Activated naive CD4-positive, alpha-beta T cell treated with Interleukin-2 at 50 U/mL for 16 hours (primary cell): ENCODE measurements at places on chromosomes 6 and 20.

DNA sequence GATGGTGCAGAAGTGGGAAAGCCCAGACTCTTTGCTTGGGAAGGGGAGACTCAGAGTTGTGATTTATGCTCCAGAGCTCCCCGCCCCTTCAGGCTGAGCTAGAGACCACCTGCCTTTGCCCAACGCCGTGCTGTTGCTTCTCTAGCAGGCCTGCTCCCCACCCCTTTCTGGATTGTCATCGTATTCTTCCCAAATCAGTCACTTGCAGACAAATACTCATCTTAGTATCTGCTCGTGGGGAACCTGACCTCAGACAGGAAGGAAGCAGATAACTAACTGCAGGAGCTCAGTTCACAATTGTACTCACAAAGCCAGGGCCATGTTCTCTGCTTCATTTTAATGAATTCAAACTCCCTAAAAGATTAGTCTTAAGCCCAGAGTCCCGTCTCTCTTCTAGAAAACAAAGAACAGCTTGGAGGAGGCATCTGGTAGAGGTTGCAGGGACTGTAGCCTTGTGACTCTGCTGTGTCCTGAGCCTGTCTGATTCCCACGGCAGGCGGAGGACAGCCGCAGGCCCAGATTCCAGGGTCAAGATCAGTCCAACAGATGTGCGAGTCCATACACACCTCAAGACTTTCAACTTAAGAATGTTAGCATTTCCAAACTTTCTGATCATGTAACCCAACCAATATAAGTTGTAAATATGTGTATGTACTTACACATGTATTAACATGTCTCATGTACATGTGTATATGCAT is 57.2 kb upstream of the GGTLC1 start:
- no peak for DNase-seq

GRCh38 chr6:63724721-63725120 is 89.1 kb downstream of the PHF3 start:
- no peak for DNase-seq

GRCh38 chr6:33668914-33669313 is 42.6 kb downstream of the UQCC2 start:
- DNase-seq = peak; percentile 54

DNA sequence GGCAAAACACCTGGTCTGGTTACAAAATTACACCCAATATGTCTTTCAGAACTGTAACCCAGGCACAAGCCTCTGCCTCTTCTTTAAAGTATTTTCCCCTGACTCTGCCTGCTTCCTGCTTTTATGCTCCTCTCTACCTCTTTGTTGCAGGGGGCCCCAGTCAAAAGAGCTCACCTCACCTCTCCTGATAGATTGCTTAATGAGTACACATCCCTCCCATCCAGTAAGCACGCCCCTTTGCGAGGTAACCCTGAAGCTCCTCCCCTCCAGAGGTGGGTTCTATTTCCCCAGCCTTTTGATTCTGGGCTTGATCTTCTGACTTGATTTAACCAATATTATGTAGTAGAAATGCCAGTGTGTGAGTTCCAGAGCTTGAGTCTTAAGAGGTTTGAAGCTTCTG is 56.6 kb upstream of the EYA2 start:
- DNase-seq = no peak

DNA sequence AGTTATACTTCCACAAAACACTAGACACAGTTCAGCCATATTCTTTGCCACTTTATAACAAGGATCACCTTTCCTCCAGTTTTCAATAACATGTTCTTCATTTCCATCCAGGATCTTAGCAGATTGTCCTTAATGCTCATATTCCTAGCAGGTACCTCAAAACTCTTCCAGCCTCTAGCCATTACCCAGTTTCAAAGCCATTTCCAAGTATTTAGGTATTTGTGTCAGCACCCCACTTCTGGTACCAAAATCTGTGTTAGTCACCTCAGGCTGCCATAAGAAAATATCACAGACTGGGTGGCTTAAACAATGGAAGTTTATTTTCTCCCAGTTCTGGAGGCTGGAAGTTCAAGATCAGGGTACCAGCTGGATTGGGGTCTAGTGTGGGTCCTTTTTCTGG is 23.2 kb upstream of the SLC22A23 start:
- no peak for DNase-seq

DNA sequence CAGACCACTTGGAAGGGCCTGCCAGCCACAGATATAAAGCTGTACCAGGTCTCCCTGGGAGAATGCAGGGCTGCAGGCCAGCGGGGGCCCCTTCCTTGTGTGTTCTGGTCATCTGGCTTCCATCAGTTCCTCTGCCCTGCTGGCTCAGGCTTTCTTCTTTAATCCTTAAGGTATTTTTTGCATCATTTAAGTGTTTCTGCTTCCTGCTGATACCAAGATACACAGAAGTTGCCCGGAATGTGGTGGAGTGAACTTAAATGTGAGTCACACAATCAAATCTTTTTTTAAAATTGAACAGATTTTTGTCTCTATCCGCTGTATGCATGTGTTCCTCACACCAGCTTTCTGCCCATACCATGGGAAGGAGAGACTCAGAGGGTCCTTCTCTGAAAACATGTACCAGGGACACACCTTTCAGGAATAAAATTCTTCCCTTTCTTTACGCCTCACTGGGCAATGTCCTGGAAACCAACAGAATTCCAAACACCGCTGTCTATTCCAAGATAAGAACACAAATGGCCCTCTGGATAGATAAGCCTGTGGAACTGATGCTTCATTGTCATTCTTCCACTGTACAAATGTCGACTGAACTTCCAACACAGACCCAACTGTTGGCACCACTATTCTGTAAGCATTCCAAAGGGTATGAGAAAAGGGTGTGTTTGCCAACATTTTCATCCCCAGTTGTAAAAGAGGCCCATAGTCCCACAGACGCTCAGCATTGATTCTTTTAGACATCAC is 206.2 kb upstream of the MYLIP start:
- DNase-seq = no peak

DNA sequence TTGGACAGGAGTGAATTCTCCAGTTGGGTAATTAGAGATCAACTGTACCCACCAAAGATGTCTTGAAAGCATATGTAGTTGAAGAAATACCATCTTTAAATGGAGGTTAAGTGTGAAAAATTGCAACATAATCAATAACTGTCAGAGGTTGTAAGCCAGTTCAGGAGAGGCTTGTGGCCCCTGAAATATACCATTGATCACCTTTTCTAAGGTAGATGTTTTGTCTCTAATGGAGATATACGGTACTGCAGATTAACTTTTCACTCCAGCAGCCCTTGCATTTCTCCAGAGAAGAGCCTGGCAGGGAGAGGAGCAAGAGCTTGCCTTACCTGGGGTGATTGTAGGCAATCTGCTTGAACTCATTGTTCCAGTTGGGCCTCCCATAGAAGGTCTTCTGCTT is 48.8 kb downstream of the NOX3 start:
- DNase-seq = no peak

GRCh38 chr6:148249679-148250375 is 92.8 kb upstream of the SASH1 start:
- no peak for DNase-seq

- no peak for DNase-seq
Measured at GRCh38 chr20:22567944-22568871, 16.2 kb downstream of the FOXA2 start.

- no peak for DNase-seq
Measured at GRCh38 chr6:140711019-140711613, 1336.7 kb upstream of the CITED2 start.

- DNase-seq = no peak
Measured at GRCh38 chr6:98833057-98833306, 1.4 kb upstream of the POU3F2 start.

DNA sequence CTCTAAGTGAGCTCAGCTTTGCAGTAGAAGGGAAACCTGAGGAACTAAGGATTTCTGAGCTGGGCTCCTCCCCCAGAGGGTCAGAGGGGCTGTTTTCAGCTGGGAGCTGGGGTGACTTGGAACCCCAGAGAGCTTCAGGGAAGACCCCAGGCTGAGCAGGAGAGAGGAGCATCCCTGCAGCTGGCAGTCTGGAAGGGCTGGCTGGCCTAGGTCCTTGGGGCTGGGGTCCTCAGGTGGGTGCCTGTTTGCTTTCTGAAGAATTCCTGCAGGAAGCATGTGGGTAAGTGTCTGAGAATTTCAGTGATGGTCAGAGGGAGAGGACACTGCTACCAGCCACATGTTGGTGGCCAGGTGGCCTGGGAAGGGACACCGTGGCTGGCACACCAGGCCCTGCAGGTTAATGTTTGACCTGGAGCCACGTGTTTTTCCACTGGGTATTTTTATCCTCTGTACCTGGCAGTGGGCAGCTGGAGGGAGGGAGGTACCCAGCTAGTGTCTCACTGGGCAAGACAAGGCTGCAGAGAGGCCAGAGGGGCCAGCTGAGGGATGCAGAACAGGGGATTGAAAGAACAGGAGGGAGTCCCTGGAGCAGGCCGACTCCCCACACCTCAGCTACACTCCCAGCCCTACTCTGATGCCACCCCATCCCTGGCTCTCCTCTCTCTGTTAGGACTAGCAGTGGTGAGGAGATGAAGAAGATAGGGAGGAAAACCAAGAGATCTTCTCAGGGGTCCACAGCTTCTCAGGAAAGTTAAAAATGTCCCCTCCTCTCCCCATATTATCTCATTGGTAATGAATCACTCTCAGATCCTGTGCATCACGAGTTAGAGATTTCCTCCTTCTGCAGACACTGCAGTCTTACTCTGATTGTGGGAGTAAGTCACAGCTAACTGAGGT is 143.6 kb downstream of the VEGFA start:
- no peak for DNase-seq

GRCh38 chr20:52761867-52762266 is 210.3 kb upstream of the TSHZ2 start:
- DNase-seq = no peak

DNA sequence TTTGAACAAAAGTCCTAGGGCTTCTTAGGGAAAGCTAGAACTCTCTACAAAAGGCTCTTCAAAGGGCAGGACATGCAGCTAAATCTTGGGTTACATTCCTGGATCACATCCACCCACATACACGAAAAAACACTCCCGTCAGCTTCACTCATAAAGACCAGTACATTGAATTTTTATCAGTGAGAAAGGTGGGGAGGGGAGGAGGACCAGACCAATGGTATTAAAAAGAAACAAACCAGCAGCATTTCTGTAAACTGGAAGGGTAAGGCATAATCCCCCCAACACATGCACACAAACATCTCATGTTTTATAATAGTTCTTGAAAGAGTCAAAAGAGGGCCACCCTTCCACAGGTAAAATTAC is 31.6 kb downstream of the MYLK4 start:
- DNase-seq = no peak

DNA sequence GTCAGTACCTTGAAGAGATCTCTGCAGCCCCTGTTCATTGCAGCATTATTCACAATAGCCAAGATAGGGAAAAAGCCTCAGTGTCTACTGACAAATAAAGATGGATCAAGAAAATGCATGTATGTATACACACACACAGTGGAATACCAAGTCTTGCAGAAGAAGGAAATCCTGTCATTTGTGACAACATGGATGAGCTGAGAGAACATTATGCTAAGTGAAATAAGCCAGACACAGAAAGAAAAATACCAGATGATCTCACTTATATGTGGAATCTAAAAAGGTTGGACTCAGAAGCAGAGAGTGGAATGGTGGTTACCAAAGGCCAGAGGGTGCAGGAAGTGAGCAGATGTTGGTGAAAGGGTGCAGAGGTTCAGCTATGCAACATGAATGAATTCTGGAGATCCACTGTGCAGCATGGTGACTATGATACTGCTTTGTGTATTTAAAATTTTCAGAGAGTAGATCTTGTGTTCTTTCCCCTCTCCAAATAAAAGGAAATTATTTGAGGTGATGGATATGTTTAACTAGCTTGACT is 11.0 kb upstream of the SLC22A1 start:
- no peak for DNase-seq

DNA sequence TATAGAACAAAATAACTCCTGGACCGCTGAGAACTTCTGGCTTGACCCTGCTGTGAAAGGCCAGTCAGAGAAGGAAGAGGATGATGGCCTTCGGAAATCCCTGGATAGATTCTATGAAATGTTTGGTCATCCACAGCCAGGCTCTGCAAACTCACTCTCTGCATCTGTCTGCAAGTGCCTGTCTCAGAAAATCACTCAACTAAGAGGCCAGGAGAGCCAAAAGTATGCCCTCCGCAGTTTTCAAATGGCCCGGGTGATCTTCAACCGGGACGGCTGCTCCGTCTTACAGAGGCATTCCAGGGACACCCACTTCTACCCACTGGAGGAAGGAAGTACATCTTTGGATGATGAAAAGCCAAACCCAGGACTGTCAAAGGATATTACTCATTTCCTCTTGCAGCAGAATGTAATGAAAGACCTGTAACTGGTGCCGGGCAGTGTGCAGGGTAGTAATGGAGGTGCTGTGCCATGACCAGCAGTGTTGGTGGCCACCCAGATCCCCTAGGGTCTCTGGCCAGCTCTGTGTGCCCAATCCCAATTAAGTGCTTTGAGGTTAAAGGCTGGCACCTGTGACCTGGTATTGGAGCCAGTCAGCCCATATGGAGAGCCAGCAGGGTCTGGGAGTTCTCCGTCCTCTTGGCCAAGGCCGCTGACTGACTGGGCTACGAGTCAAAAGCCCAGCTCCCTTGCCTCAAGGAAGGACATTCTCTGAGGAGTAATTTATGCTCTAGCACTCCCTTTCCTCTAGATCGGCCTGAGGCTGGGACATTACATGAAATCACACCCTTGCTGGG is 87.1 kb downstream of the TRMT6 start:
- no peak for DNase-seq

GRCh38 chr6:164291224-164291623 is 876.7 kb downstream of the QKI start:
- no peak for DNase-seq

DNA sequence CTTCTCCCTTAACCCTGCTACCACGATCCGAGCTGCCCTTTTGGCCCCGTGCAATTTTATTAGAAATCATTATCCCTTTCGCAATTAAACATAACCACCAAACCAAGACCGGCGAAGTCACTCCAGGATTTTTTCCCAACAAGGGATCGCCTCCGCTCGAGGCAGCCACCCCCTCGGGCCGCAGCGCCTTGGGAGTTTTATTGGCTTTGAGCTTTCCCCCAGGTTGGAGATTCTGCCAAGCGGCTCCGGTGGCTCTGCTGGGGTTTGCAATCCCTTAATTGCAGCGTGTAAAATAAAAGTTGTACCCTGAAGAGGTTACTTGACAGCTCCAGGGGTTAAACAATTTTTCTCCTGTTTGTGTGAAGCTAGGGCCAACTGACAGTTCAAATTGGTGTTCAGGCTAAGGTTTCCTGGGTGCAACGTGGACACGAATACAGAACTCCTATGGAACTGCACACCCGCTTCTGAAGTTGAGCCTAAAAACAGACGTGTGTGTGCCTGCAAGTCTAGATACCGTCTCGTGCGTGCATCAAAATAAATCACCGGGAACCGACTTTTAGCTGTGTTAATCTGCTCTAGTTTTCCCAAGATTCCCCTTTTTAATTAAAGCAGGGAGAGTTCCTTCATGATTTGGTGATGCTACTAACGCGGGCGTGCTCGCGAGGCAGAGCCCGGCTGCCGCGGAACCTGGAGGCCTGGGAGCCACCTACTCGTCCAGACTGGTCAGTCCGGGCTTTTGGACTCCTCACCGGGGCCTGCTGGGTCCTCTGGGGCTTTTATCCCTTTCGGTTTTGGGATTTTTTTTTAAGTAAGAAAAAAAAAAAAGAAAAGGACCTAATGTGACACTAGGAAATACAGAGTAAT is 975 bp upstream of the TFAP2A start:
- no peak for DNase-seq

- DNase-seq = no peak
Measured at GRCh38 chr6:2767657-2768524, 2.7 kb downstream of the WRNIP1 start.
